Inflammatory macrophage (primary cell): ENCODE measurements at places on chromosomes 12 and 14.

GRCh38 chr14:75375983-75376382, 51.8 kb upstream of the JDP2 start:
- no peak for DNase-seq

DNA sequence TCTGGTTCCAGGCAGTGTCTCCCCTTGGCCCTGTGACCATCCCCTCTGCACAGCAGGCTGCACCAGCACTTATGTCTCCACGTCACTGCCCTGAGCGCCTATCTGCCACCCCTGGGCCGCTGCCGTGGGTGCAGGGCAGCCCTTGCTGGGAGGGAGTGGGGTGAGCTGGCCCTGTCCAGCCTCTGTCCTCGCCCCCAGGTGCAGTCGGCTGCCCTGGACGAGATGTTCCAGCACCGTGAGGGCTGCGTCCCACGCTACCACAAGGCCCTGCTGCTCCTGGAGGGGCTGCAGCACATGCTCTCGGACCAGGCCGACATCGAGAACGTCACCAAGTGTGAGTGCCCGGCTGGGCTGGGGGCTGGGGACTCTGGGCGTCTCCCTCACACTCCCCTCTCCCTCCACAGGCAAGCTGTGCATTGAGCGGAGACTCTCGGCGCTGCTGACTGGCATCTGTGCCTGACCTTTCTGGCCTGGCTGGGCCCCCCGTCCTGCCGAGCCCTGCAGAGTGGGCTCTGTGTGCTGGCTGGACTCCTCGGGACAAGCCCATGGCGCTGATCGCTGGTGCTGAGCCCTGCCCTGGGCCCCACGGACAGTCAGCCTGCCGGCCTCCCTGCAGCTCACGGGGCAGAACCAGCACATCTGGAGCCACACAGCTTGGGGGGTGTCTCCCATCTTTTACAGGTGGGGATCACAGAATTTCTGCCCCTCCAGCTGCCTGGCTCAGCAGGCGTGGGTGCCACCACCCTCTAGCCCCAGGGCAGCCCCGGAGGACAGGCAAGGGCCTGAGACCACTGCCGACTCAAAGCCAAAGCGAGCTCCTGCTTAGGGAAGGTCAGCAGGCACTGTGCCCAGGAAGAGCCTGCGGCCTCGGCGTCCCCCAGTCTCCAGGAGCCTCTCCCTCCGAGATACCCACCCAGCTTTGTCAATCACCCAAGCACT, 7.9 kb upstream of the PUS1 start:
- no peak for DNase-seq

DNA sequence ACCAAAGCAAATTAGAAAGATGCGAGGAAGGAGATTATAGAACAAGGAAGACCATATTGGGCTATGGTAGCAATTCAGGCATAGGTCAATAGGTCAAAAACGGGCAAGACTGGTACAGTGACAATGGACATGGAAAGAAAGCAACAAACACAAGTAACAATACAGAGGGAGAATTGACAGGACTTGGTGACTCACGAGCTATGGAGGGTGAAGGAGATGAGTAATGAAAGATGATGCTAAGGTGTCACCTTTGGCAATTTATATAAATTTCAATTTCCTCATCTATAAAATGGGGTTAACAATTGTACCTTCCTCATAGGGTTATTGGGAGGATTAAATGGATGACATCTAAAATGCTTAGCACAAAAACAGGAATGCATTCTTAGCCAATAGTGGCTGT, 15.1 kb upstream of the DUSP16 start:
- no peak for DNase-seq

DNA sequence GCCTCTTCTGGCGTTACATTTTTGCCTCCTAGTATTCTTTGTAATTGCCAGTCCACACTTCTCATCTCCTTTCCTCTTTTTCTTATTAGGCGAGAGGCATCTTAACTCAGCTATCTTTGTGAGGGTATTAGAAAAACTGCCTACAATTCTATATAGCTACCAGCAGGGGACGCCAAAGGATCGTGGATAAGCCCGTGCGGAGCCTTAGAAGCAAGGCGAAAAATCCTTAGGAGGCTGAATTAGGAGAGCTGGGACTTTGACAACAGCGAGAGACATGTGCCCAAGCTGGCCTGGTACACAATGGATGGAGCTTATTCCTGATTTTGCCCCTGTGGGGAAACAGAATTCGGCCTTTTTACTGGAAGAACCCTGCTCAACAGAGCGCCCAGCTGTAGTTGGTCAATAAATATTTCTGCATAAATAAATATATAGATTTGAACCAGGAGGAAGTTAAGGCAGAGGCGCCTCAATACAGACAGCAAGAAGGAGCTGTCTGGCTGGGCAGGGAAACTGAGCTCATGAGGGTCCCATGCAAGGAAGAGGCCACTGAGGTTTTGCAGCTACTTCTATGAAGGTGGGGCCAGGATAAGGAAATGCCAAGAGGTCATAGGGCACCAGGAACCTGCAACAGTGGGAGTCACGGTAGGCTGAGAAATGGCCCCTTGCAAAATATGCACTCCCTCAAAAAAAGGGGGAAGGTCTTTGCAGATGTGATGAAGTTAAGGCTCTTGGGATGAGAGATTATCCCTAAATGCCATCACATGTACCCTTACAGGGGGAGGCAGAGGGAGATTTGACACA, 14.6 kb upstream of the RBM19 start:
- DNase-seq, result peak; percentile 54

DNA sequence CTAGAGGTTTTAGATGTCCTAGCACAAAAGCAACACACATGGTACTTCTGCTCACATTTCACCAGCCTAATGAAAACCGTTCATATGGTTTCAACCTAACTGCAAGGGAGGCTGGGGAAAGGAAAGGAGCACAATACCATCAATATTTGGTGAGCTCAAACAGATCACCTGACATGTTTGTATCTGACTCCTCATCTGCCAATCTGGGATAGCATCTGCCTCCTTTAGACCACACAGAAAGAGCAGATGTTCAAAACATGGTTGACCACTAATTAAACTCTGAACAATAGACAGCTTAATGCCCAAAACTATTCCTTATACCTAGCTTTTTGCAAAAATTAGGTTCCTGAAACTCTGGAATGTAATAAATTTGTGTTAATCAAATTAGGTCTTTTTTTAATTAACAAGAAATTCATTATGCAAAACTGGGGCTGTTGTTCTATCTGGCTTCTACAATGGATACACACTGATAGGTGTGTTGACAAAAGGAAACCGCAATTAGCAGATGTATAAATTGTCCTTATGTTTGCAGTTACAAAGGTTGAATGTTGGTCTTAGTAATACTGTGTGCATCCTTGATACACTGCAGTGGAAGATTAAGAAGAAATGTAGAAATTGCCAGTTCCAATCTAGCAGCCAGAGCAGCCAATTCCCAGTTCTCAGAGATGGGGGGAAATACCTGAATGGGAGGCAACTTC, 89.3 kb downstream of the DUSP6 start:
- no peak for DNase-seq

DNA sequence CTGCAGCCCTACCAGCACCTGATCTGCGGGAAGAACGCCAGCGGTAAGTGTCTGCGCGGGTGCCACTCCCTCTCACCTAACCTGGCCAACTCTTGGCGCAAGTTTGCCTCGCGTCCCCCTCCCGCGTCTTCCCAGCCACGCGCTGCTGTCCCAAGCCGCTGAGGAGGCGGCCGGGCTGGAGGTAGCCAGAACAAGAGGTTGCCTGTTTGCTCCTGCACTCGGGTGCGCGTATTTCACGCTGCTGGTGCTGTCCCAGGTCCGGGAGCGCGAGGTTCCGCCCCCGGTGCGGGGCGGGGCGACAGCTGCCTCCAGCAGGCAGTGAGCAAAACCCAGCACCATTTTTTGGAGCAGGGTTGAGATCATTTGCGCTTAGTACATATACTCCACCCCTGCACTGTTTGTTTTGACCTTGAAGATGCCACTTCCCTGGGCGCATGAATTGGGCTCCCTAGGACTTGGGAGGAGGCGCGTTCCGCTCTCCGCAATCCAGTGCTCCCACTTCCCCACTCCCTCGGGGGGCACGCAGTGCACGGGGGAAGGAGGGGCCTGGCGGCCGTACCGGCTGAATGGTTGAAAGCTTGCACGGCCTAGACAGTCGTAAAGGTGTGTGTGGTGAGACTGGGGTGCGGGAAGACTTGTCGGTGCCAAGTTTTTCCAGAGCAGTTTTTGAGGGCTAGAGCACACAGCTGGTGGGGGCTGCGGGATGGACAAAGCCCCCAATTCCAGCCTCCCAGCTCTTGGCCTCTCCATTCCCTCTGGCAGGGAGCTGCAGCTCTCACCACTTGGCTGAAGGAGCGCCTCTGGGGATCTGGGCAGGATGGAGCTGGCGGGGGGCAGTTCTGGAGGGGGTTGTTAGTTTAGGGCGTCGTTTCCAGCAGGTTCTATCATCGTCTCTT, 226.9 kb upstream of the CRY1 start:
- peak; percentile 28 for DNase-seq
